ENCODE measurements at places on chromosomes 2 and 18.

DNA sequence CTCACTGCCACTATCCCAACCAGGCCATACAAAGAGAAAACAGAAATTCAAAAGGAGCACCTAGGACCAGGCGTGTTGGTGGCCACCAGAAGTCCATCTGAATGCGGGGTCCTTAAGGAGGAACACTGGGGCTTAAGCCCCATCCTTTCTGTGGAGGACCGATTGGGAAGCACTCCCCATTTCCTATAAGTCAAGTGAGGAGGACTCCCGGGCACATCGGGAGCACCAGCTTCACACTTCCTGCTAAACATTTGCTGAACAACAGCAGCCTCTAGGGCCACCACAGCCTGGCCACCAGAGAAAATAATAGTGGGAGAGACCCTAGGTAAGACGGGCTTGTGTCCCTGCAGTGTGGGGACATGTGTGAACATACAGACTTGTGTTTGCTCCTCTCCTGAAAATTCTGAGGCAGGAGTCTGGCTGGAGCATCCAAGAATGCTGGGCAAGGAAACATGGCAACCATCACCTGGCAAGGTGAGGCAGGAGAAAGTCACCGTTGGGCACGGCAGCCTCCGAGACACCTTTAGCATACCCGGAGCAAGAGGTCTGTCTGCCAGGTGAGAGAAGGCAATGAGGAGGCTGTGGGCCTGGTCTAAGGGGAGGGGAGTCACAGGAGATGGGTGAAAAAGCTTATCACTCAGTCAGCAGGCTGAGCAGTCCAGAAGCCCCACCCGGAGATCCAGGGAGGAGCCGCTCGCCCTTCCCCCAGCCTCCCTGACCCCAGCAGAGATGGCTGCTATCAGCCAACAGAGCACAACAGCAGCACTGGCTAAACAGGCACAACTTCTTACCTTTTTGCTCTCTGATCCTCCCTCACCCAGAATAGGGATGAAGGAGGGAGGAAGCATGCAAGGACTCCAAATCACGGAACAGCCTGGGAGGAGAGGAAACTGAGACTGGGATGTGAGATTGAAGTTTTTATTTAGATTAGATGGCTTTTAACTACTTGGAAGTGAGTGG lies 282.3 kb downstream of the EIPR1 start:
- no peak for DNase-seq

DNA sequence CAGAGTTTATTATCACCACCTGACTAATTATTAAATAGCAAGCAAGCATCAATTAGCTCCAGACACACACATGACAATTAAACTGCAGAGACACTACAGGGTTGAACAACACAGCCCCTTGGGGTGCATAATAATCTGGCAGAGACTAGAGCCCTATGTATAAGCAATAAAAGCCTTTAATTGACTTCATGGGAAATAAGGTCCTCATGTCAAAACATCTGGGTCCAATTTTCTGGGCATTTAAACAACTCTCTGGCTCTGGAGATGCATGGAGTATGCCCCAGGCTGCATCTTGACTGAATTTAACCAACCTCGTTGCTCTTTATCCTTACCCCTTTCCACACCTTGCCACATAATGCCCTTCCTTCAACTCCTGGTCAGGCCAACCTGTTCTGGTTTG lies 270.7 kb upstream of the THUMPD2 start:
- DNase-seq = no peak

- DNase-seq = no peak
Observed at GRCh38 chr2:158154596-158154995, 52.9 kb downstream of the UPP2 start.

GRCh38 chr2:125667630-125668029 lies 988.3 kb upstream of the GYPC start:
- no peak for DNase-seq

- DNase-seq = no peak
Observed at GRCh38 chr2:233185963-233186362, 65.5 kb upstream of the ATG16L1 start.

- DNase-seq = no peak
Observed at GRCh38 chr2:2252179-2252578, 78.9 kb downstream of the MYT1L start.

- DNase-seq = no peak
Observed at GRCh38 chr2:160091381-160091780, 29.0 kb upstream of the PLA2R1 start.

GRCh38 chr2:241562269-241562891 lies 3.8 kb downstream of the BOK start:
- peak; percentile 5 for DNase-seq

DNA sequence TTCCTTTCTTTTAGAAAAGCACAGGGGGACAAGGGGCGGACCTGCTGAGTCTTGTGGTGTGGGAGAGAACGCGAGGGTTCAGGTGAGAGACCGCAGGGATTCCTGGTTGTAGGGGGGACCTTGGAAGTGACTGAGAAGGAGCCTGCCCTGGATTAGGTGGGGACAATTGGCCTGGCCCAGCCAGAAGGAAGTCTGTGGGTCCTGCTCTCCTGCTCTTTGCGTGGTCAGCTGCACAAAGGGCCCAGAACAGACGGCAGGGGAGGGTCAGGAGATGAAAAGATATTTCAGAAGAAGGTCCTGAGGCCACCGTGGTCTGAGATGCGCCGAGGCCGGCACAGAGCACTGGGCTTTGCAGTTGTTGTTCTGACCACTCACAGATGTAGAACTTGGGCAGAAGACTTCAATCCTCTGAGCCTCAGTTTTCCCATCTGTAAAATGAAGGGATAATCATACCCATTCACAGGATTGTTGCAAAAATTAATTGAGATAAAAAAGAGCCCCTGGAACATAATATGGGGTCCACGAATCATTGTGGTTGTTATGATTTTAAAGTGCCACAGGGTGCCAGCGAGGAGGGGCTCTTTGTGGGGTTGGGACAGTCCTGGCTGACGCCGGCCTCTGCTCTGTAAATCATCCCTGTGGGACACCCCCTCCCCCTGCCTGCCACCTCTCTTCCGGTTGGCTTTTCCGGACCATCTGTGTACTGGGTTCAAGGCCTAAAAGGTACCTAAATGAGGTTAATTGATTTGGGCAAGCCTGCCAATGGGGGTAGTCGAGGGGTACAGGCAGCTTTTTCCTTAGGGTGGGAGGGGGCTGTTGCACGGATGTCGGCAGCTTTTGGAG lies 1.8 kb downstream of the LPIN1 start:
- DNase-seq = no peak

DNA sequence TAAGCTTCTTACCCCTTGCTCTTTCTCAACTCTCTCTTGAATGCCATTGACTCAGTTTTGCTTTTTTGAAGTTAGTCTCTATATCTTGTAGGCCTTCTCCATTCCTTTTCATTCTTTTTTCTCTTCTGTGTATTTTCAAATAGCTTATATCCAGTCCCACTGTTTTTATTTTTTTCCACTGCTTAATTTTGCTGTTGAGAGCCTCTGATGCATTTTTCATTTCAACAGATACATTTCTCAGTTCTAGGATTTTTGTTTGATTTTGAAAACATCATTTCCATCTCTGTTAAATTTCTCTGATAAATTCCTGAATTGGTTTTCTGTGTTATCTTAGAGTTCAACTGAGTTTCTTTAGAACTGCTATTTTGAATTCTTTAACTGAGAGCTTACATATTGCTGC lies 45.9 kb downstream of the MIB1 start:
- no peak for DNase-seq

- DNase-seq = no peak
Observed at GRCh38 chr2:263022-263738, 652 bp downstream of the SH3YL1 start.

DNA sequence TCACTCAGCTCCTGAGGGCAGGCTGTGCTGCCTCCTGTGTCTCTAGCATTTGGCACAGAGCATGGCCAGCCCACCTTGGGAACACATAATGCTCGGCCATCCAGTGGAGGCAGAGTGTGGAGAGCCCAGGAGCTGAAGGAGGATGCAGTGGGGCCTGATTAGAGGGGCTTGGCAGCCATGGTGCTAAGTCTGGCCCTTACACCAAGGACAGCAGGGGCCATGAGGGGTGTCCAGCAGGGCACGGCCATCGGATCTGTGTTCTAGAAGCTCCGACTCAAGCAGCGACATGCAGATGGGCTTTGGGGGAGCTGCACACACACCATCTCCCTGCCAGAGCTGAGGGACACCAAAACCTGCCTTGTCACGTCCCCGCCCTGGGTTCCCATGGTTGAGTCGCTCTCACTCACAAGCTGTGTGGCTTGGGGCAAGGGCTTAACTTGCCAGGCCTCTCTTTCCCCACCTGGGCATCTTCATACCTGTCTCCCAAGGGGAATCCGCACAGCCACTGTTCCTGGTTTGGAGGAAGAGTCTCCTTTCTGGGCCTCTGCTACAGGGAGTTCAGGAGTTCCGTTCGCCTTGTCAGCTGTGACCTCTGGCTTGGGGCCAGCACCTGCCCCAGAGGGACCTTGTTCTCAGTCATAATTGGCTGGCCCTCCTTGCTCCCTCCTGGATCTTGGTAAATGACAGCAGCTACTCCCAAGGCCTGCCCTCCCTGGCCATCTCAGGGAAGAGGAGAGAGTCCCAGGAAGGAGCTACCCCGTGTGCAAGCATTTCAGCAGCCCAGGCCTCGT lies 1.3 kb upstream of the TOGARAM2 start:
- no peak for DNase-seq

DNA sequence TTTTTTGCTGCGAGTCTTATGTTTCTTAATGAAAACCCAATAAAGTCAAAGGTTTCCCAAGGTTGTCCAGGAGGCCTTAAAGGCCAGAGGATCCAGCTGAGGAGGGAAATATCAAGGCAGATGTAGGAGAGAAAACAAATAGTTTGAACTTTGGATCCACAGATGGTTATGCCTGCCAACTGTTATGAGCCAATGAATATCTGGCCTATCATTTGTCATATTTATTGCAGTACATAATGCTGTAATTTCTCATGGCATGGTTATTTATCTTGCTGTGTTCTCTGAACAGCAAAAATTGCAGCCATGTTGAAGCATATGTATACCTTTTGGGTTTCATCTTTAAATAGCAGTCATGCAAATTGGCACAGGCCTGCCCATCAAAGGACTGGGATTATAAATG lies 38.2 kb upstream of the CAVIN2 start:
- no peak for DNase-seq

- no peak for DNase-seq
Observed at GRCh38 chr18:657311-658000, at the start of gene TYMS. Gene TYMS (plus strand): TSS chr18:657653. CDS start chr18:657743, 90 bp downstream.

Measured in heart left ventricle (tissue), 16 donors.